ENCODE measurements at places on chromosomes 5 and 9. TPM values are rescaled to one million over a fixed set of nuclear protein-coding genes. Genes with fewer than 3 reads are reported as not detected.

GRCh38 chr5:79560771-79561524 lies 47.0 kb upstream of the HOMER1 start:
- no peak overlapping the region for H3K4me3 ChIP-seq
- H3K27ac ChIP-seq: no peak overlapping the region
- no peaks in the 10 kb centered on the region for H3K36me3 ChIP-seq
- no peaks in the 10 kb centered on the region for H3K4me1 ChIP-seq

DNA sequence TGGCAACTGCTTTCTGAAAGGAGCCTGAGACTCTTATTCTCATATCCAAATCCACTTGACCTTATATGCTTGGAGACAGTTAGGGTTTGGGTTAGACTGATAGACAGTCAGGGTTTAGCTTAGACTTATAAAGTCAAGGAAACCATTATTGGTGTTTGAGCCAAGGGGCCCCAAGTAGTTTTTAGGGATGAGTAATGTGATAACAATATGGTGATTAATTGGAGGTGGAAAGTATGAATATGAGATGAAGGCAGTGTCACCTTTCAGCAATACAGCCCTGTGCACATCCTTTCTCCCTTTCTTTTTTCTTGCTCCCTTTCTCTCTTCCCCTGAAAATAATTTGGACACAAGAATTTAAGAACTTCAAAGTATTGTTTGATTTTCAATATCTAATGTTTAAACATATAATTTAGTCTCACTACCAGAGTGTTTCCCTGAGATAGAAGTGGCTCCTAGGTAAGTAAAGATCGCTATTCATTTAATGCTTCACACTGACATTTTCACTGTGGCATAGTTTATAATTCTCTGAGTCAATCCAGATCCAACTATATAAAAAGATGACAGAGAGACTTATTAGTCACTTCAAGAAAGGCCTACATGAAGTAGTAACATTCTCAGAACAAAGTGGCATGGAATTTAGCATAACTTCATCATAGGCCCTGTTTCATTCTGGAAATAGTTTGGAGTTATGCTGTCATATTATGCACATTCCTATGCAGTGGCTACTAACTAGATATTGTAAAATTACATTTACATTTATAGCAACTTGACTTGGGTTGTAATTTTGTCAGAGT lies 200.8 kb downstream of the CHSY3 start:
- H3K36me3 ChIP-seq: no peaks in the 10 kb centered on the region
- H3K4me1 ChIP-seq: no peaks in the 10 kb centered on the region
- no peak overlapping the region for H3K27ac ChIP-seq
- DNase-seq: no peak

Gene NUDT12
- 31.0 TPM for total RNA-seq

DNA sequence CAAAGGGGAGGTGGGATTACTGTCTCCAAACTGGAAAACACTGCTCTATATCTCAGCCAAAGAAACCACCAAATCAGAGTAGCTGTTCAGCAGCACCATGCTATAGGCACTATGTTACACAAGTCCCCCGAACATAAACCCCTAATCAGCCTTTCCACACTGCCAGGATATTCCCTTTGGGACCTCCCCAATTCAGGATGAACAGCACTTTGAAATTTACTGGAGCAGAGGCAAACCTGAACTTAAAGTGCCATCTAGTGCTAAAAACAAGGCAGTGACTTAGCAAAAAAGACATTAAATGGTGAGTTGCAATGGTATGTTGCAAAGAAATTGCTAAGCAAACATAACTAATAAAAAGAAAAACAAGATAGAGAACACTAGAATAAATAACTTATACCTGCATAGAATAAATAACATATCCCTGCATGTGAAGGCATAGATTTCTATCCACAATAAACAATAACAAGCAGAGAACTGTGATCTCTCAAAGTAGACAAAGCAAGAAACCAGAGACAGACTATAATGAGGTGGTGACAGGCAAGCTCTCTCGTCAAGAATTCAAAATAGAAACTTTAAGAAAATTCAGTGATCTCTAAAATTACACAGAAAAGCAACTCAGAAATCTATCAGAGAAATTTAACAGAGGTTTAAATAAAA lies 584.4 kb upstream of the ACO1 start:
- no peaks in the 10 kb centered on the region for H3K36me3 ChIP-seq
- H3K4me1 ChIP-seq: no peaks in the 10 kb centered on the region
- no peaks in the 10 kb centered on the region for H3K27me3 ChIP-seq

Gene FOXI1
- total RNA-seq: not detected

DNA sequence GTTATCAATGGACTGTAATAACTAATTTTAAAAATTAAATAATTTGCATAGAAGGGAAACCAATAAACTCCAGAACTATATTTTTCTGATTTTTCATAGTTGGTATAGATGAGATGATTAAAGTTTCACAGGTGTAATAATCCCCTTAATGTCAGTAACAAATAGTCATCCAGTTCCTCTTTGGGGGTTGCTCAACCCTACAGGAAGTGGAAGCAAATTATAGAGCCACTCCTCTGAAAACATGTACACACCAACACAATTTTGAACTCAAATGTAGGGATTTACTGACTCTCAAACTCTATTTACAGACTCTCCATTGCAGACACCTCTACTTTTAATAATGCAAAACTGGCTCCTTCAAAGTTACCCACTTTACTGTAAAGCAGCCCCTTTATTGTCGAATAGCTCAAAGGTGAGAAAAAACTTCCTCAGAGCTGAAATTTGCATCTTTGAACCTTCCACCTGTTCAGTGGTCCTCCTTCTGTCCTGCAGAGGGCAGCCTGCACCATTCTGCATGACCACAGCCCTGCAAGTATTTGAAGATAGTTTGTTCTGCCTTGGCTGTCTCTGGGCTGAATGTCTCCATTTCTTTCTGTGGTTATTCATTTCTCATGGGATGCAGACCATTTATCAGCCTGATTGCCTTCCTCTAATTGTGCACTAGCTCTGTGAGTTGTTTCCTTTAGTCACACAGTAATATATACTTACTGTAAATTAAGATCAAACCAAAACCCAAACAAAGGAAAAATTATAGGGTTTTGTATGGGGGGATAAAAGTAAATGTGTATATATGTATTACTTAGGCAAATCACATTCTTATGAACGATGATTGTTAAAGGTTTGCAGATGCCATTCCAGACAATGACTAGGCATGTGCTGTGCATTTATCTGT lies 383.2 kb upstream of the SGCD start:
- no peaks in the 10 kb centered on the region for H3K27me3 ChIP-seq
- no peak for DNase-seq
- no peak overlapping the region for H3K27ac ChIP-seq
- no peaks in the 10 kb centered on the region for H3K36me3 ChIP-seq

GRCh38 chr9:97695995-97696802 lies 941 bp downstream of the XPA start:
- H3K4me1 ChIP-seq: peaks cover 16% of the 10 kb centered on the region
- no peaks in the 10 kb centered on the region for H3K36me3 ChIP-seq
- peak overlapping the region; percentile 89 for H3K4me3 ChIP-seq
- DNase-seq: no peak
- H3K27me3 ChIP-seq: no peaks in the 10 kb centered on the region

- H3K4me1 ChIP-seq: no peaks in the 10 kb centered on the region
- H3K36me3 ChIP-seq: no peaks in the 10 kb centered on the region
- H3K27me3 ChIP-seq: no peaks in the 10 kb centered on the region
- no peak overlapping the region for H3K4me3 ChIP-seq
Observed at GRCh38 chr5:170863646-170864045, 1.8 kb downstream of the RANBP17 start.

Data from breast epithelium (tissue), 4 donors.